ENCODE measurements at places on chromosomes 11 and 22.

DNA sequence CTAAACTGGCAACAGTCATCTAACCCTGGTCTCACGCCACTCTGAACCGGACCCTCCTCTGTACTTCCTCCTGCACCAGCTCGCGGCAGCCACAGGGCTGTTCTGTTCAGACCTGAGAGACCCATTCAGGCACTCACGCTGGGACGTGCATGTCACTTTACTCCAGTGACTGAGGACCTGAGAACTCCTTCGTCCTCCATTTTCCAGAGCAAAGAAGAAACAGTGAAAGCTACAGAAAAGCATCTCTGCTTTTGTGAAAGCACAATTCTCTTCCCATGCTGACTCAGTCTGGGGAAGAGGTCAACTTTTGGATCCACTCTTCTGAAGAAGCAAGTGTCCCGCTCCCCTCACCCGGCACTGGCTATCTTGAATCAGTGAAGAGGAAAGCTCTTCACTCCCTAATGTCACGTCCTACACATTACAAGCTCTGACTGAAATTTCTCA, 24.5 kb downstream of the PISD start:
- peak; percentile 40 for DNase-seq

DNA sequence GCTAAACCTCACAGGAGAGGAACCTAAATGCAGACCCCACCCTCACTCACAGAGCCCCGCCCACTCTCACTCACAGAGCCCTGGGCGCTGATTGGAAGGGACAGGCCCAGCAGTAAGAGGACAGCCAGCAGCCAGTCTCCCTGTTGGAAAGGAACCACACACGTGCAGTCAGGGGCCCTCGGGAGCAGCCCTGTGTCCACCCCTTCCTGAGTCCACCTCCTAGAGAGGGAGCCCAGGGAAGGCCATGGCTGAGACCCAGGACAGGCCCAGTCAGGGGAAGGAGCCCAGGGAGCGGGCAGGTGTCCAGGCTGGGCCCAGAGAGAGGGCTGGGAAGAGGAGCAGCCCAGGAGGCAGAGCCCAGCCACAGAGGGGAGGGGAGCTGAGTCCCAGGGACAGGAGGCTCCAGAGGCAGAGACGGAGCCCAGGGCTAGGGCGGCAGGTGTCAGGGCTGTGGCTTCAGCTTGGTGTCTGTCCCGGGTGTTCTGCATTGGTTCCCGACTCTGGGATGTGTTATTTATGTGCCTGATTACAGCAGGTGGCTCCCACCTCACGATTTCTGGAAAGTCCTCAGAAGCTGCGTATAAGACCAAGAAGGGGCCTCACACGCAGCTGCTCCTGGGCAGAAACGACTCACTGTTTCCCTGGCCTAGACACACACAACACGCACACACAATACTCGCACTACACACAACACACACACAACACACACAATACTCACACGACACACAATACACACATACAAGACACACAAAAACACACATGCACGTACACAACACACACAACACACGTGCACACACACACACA, 9.0 kb upstream of the APOBEC3H start:
- DNase-seq = no peak

DNA sequence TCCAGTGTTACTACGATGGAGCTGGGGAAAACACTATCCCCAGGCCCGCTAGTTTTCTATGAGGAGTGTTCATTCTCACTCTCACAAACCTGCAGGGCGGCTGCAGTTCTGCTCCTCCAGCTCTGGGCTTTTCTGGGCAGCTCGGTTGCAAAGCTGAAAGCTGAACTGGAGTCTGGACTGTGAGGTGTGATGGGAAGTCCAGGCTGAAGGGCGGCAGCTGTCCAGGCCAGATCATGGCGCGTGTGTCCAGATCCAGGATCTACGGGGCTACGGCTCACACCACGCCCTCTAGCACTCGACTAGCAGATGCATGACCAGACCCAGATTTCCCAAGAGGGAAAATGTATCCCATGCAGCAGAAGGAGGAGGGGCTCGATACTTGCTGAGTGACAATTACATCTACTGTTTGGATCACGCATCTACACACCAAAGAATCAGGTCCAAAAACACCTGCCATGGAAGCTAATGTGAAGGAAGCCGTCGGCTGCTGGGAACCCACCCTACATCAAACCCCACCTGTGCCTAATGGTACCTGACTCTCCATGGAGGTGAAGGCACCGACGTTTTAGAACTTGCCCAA, 555.0 kb downstream of the BRD1 start:
- DNase-seq = no peak

DNA sequence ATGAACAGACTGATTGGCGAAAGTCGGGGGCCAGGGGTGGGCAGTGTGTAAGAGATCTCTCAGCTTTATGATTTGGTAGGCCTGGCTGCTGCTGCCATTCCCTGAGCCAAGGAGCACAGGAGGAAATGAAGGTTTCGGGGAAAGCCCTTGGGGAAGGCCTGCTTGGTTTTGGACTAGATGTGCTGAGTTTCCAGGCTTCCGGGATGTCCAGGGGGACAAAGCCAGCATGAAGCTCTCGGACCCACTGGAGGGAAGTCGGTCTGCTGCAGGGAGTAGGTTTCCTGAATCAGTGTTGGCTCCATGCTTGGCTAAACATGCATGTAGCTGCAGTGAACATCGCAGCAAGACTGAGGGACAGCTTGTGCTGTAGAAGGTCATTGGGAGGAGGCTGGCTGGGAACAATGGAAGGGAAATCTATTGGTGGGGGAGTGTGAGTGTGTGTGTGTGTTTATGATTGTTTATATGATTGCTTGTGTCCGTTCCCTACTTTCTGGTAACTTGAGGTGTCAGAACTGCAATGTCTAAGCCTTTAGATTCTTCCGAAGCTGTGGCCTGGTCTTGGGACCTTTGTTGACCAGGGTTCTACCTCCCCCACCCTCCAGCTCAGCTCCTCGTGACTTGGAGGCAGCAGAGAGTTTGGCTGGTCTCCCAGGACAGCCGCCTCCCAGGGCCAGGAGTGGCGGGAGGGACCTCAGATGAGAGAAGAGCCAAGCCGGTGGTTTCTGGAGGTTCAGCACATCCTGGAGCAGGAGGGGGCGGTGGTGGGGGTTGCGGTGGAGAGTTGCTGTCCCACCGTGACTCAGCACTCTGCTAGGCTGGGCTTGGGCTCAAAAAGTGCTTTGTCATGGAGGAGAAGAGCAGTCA, 4.0 kb upstream of the FTH1 start:
- DNase-seq = peak; percentile 97

GRCh38 chr22:17191163-17191784, 28.0 kb downstream of the ADA2 start:
- no peak for DNase-seq

GRCh38 chr11:45157247-45158209, 11.1 kb downstream of the PRDM11 start:
- peak; percentile 49 for DNase-seq

DNA sequence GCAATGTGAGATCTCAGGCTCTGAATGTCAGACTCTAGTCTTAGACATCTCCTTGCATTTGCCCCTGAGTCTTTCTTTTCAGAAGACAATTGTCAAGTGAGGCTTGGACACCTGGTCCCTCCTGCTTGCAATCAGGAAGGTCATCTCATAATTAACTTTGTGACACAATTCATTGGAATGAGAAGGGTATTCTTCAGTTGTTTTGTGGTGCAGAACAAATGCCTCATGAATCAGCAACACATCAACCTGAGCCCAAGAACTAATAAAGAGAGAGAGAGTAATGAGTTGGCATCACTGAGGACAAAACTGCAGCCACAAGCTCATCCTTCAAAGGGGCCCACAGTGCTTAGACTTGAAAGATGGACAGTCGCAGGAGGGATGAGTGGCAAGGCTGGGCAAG, 375.8 kb downstream of the INSC start:
- DNase-seq = no peak

DNA sequence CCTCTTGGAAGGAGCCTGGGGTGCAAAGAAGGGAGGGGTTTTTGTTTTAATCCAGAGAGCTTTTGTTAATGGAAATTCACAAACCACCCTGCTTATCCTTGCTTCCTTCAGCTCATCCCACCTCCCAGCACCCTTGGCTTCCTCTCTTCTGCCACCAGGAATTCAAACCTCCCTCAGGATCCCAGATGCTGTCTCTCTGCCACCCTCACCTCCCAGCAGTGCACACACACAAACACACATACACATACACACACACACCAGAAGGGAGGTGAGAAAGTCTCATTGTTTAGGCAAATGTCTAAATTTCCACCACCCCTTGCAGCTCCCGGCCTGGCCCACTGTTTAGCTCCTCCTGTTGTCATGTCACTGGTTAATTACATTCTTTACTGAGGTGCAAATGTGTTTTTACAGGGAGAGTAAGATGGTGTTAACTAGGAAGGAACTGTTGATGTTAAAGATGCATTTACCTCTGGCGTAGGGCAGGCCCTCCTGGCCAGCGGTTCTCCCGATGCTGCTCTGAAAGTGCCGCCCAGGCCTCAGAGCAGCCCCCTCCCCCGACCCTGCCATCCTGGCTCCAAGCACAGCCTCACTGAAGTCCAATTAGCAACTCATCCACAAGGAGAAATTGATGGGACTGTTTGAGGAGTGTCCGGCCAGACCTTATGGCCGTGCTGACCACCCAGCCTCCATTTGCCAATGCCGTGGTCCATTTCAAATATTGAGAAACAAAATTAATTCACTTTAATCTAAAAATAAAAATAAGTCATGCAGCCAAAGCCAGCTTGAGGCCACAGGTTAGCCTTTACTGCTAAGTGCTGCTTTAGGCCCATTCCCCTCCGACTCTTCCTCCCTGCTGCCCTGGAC, 165.4 kb downstream of the FEZ1 start:
- no peak for DNase-seq

DNA sequence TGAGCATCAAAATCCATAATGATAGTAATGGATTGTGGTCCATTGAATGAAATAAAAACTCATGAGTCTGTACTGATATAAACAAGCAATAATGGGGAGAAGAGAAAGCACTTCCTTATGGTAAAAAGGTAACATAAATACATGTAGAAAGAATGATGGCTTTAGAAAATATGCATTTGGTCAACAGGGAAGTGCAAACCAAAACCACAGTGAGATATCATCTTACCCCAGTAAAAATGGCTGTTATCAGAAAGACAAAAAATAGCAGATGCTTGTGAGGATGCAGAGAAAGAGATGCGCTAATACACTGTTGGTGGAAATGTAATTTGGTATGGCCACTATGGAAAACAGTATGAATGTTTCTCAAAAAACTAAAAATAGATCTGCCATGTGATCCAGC, 6.9 kb upstream of the MMP20 start:
- DNase-seq = no peak

GRCh38 chr22:48902983-48903650, 924.6 kb downstream of the BRD1 start:
- peak; percentile 49 for DNase-seq

DNA sequence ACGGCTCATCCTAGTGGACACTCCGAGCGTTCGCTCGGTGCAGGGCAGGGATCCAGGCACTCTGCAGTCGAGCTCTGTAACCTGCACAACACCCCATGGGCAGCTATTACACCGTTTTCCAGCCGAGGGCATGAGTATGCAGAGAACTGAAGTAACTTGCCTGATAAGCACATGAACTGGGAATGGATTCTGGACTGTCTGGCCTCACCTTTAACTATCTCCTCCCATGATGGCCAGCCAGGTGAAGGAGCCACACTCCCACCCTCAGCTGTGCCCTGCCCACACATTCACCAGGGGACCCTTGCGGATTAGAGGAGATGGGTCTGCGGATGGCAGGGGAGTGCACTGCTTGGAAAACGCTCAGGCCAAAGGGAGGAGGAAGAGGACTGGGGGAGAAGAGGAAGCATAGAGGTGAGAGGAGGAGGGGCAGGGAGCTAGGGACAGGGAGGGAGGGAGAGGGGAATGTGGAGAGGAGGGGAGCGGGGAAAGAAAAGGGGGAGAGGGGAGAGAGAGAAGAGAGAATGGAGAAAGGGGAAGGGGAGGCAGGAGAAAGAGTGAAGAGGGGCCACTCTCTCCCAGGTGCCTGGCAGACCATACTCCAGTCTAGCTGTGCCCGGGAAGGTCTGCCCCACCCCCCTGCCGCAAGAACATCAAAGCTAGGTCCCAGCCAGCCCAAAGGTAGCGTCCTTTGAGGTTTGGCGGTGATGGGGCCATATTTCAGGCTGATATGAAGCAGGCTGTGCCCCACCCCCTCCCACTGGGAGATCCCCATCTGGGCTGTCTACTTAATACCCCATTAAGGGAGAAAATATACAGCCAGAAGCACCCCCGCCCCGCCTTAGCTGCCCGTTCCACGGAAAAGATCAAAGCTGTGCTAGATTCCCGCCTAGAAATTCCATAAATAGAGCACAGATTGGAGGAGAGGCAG, 33.2 kb upstream of the TCF20 start:
- DNase-seq = no peak

DNA sequence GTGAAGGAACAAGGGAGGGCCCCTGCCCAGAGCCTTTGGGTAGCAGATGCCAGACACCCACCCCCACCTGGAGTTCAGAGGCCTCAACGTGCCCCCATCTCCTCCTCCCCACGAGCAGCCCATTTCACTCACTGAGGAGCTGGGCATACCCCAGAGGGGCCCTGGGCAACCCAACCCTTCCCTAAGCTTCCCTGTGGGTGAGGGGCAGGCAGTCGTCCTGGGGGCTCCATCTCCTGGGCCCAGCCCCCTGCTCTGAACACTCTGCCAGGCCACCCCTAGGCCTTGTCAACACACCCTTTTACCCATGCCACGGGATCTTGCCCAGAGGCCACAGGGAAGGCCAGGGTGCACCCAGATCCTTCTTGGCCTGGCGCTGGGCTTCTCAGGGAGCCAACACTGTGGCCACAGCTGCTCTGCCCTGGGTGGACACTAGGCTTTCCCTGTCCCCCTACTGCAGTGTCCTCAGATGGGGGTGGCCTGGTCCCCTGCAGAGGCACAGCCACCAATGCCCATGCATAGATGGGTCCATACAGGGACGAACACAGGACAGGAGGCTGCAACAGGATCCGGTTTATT, 3.4 kb downstream of the SLC25A1 start:
- DNase-seq = no peak

- no peak for DNase-seq
Measured at GRCh38 chr11:70506658-70506970, 108.3 kb downstream of the CTTN start.

DNA sequence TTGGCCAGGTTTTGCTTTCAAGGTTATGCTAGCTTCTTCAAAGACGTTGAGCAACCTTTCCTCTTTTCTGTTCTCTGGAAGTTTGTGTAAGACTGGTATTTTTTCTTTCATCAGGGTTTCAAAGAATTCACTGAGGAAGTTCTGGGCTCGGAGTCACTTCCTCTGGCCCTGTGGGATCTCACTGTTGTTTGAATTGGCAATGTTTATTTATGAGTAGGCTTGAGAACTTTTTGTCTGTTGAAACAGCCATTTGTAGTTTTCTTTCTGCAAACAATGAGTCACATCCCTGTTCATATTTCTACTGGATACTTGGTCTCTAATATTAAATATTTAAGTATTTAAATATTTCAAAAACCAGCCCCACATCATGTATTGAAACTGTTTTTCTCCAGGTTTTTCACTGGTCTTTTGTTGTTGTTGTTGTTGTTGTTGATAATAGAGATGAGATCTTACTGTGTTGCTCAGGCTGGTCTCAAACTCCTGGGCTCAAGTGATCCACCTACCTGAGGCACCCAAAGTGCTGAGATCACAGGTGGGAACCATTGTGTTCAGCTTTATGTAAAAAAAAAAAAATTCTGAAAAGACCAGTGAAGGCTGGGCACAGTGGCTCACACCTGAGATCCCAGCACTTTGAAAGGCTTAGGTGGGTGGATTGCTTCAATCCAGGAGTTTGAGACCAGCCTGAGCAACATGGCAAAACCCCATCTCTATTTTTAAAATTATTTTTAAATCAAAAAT, 26.9 kb downstream of the SUSD2 start:
- no peak for DNase-seq
